Psoas muscle (tissue), 8 donors: ENCODE measurements at places on chromosomes 11 and 22. TPM values are rescaled to one million over a fixed set of nuclear protein-coding genes. Genes with fewer than 3 reads are reported as not detected.

GRCh38 chr11:17510507-17511206 lies 33.6 kb downstream of the USH1C start:
- H3K4me1 ChIP-seq: no peaks in the 10 kb centered on the region
- no peak overlapping the region for H3K27ac ChIP-seq
- H3K27me3 ChIP-seq: no peaks in the 10 kb centered on the region
- no peak for DNase-seq
- no peaks in the 10 kb centered on the region for H3K36me3 ChIP-seq

DNA sequence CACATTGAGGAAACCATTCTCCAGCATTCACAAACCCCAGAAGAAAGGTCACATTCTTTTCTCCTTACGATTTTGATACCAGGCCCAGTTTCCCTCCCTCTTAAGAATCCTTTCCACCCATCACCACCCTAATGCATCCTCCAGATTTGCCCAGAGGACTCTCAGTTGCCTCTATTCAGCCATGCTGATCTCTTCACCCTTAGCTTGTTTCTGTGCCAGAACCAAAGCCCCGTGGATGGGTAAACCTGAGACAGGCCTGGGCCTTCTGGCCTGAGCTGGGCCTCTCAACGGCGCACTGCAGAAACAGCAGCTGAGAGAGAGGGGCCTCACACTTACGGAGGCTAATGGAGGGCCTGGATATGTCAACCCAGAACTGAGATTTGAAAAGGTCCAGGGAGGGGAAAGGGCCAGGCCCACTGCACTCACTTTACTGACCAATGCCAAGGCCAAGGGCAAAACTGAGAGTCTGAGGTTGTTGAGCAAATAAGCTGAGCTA lies 32.2 kb upstream of the OAF start:
- peaks cover 1% of the 10 kb centered on the region for H3K27me3 ChIP-seq
- no peaks in the 10 kb centered on the region for H3K4me1 ChIP-seq
- H3K36me3 ChIP-seq: no peaks in the 10 kb centered on the region
- H3K27ac ChIP-seq: peak overlapping the region; percentile 18
- no peak for DNase-seq

GRCh38 chr11:112226831-112227401 lies 688 bp downstream of the PTS start:
- no peak for DNase-seq
- peak overlapping the region; percentile 99 for H3K27ac ChIP-seq
- H3K4me3 ChIP-seq: peak overlapping the region; percentile 72
- no peaks in the 10 kb centered on the region for H3K27me3 ChIP-seq
- H3K36me3 ChIP-seq: peaks cover 45% of the 10 kb centered on the region

DNA sequence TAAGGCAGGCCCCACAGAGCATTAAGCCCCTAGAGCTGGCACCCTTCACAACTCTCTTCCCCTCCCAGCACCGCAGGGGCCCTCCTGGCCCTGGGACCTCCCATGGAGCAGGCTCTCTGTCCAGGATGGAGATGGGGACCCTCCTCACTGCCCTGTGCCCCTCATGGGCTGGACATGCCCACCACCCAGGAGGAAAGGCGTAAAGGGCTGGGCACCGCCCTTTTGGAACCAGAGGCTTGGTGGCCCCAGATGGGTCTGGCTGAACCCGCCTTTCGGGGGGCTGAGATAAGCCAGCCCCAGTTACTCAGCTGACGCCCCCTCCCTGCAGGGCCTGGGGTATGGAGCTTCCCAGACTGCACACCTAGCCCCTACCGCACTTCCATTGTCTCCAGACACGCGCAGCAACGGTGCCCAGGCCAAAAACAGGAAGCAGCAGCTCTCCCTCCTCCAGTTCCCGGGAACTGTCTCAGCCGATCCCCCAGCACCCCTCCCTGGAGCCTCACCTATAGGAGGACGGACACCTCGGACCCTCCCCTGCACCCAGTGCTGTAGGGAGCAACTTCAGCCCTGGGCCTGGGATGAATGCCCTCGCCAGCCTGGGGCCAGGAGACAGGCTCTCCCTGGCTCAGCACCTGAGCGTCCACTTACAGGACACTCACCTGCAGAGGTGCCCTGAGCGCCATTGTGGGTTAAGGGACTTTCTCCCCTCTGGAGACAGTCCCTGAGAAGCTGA lies 1.6 kb upstream of the SUSD2 start:
- H3K27ac ChIP-seq: no peak overlapping the region
- H3K4me1 ChIP-seq: no peaks in the 10 kb centered on the region
- no peaks in the 10 kb centered on the region for H3K36me3 ChIP-seq
- H3K4me3 ChIP-seq: no peak overlapping the region

The DNAJB7 gene
- not detected for polyA plus RNA-seq

The MS4A14 gene
- polyA plus RNA-seq: 0.14 TPM

The SCN2B gene
- polyA plus RNA-seq: 0.51 TPM

The SLC1A2 gene
- 0.70 TPM for polyA plus RNA-seq

The IL10RA gene
- polyA plus RNA-seq: 0.39 TPM
